ENCODE measurements at places on chromosomes 5 and 9.

DNA sequence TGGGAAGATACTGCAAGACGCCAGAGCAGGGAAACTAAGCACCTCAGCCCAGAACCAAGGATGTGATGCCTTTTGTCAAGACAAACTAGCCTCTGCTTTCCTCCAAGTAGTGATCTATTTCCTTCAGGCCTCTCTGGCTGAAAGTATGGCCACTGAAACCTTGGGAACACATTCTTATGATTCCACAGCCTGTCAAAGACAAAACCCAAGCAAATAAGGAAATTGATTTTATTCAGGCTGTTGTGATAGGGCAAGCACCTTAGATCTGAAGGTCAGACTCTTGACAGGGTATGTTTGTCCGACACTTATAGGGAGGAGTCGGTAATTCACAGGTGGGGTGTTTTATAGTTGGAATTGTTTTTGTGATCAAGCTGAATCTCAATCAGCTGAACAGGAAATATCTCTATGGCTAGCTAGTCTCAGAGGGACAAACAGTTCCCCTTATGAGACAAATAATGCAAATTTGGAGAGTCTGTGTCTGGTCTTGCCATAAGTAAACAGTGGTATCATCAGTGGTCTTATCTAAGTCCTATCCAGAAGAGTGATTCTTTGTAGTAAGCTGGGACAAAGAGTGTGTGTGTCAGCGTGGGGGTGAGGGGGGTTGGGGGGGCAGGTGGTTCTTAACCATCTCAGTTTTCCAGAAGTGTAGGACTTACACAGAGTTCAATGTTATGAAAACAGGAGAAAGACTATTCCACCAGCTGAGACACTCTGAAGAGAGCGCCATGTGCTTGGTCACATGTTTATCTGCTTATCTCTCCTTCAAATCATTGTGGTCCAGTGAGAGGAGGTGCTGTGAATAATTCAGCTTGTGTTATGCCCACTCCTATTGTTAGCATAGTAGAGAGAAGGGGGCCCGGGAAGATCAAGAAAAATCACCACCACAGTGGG is 6.7 kb upstream of the ZCCHC10 start:
- DNase-seq = peak; percentile 61

- DNase-seq = peak; percentile 16
These were observed 77.7 kb upstream of the PPP2R2B start for GRCh38 chr5:146956217-146956616.

DNA sequence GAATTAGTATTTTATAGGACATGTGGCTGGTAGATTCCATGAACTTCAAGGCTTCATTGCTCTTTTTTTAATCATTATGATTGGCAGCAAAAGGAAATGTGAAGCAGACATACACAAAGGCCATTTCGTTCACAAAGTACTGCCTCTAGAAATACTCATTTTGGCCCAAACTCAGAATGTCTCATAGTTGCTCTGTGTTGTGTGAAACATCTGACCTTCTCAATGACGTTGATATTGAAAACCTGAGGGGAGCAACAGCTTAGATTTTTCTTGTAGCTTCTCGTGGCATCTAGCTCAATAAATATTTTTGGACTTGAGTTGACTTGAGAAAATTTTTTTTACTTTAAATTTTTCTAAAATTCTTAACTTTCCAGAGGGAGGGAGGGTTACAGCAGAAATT is 12.4 kb downstream of the KCNV2 start:
- no peak for DNase-seq

- DNase-seq = peak; percentile 98
These were observed 30.4 kb downstream of the RNF145 start for GRCh38 chr5:159178978-159179377.

GRCh38 chr9:35481347-35481975 is 8.4 kb upstream of the RUSC2 start:
- DNase-seq = peak; percentile 72

DNA sequence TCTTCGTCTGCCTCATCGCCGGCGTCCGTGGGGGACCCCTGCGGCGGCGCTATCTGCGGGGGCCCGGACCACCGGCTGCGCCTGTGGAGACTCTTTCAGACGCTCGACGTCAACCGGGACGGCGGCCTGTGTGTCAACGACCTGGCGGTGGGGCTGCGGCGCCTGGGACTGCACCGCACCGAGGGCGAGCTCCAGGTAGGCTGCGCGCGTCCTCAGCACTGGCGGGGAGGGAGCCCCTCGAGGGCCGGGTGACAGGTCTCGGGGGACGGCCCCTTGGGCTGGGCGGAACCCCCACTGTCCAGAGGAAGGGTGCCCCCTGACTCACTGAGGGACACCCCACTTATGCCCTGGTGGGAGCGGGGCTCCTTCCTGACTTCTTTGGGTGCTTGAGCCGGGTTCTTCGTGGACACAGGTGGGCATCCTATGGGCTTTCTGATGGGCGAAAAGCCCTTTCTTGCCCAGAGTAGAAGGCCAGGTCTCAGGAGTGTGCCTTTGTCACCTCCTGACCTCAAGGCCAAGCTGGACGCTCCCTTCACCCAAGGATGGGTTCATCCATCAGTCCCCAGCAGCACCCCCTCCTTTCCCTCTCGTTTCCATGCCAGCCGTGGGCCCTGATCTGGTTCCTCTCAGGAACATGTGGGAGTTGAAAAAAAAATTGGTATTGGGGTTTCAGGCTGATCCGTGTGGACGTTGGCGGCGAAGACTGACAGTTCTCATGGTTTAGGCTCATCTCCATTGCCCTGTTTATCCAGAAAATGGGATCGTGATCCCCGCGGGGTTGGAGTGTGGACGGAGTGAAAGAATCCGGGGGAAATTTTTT is 564 bp downstream of the SLC25A25 start:
- DNase-seq = peak; percentile 17

GRCh38 chr9:33147416-33148169 is 19.5 kb downstream of the B4GALT1 start:
- DNase-seq = no peak

- no peak for DNase-seq
These were observed 11.5 kb downstream of the ANXA1 start for GRCh38 chr9:73162987-73163768.

- DNase-seq = no peak
These were observed 33.7 kb downstream of the SNX18 start for GRCh38 chr5:54551292-54551691.

GRCh38 chr5:10329820-10330481 is 22.2 kb upstream of the CMBL start:
- DNase-seq = peak; percentile 83

- no peak for DNase-seq
These were observed 4.4 kb upstream of the GTF3C5 start for GRCh38 chr9:133026426-133026825.

- no peak for DNase-seq
These were observed 128.1 kb upstream of the MINAR2 start for GRCh38 chr5:129619782-129620181.

- no peak for DNase-seq
These were observed 33.5 kb downstream of the GADD45G start for GRCh38 chr9:89638359-89638758.

GRCh38 chr9:95024097-95024671 is 293.3 kb downstream of the FANCC start:
- peak; percentile 36 for DNase-seq

DNA sequence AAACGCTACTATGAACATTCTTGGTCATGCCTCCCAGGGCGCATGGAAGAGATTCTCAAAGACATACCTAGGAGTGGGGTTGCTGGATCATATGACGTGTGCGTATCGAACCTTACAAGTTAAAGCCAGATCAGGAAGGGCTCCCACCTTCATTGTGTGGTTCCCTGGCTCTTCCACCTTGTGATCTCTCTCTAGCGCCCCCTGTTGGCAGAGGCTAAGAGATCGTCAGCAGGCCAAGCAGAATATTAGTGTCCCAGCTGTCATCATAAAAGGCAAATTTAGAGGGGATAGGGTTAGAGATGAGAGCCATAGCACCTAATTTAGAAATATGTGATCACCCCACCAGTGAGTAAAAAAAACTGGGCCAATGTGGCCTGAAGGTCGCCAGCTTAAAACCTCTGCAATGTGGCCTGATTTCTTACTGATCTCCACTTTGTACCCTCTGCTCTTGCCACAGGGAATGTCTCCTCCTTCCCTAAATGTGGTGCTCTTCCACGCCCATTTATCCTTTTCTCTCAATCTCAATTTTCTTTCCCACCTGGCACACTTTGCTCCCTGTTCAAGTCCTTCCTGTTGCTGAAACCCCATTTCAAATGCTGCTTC is 91.7 kb upstream of the SHB start:
- peak; percentile 41 for DNase-seq

DNA sequence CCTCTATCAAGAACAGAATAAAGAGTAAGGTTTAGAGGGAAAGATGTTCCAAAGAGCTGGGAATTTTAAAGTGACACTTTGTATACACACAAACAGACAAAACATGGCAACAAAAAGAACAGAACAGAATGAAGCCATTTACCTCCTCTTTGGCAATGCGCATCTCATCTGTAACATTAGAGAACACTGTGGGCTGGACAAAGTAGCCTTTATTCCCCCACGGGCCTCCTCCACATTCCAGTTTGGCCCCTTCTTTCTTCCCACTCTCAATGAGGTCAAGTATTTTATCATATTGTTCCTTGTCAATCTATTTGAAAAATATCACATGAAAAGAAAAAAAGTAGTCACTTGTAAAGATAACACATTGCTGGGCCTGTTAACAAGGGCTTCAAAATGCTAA is 41.0 kb downstream of the ALDH1A1 start:
- no peak for DNase-seq

DNA sequence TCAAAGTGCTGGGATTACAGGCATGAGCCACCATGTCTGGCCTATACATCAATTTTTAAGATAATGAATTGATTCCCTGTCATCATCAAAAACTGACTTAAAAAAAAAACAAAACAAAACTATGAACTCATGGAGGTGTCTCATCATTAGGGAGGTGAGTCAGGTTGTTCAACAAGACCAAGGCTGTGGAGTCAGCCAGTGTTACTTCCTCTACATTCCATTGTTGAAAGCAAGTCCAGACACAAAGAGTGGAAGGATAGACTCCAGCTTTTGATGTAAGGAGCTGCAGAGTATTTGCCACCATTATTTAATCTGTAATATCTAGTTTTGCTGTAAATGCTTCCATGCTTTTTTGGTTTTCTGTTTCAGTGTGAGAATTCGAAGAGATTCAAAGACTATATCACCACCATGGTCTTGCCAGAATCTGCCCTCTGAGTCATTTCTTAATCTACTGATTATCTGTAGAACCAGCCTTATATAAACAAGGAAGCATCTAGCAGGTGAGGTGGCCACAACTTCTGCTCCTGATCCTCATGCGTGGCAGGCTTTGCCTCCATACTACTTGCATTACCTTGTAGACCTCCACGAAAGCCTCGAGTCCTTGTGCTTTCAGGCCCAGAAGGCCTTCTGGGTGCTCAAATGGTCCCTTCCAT is 156.1 kb downstream of the FGF1 start:
- peak; percentile 84 for DNase-seq

Measured in amniotic epithelial cell (primary cell).